ENCODE measurements at places on chromosomes 2 and 18. TPM values are rescaled to one million over a fixed set of nuclear protein-coding genes. Genes with fewer than 3 reads are reported as not detected.

DNA sequence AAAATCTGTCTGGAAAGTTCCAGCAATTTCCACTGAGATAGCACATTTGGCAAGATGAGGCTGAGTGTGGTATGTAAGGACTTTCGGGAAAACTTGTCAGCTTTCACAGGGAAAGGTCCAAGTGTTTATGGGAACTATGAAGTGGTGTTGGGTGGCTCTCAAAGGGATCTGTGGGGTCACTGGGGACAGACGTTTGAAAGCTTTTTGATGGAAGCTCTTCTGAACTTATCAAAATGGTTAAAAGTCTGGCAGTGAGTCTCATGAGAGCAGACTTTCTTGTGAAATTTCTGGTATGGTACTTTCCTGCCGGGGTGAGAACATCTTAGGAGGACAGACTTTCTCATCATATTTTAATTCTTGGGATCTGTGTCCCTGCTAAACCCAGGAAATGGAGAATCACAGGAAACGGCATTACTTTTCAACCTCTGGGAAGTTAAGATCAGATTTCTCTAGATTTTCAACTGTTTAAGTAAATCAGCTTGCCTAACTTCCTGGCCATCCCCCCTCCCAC is 546.3 kb upstream of the ZEB2 start:
- peak; percentile 46 for DNase-seq

- peak; percentile 17 for DNase-seq
These were observed 56.6 kb upstream of the CYP26B1 start for GRCh38 chr2:72204156-72204785.

GRCh38 chr2:183605440-183605839 is 481.2 kb downstream of the NUP35 start:
- DNase-seq = no peak

- no peak for DNase-seq
These were observed 51.9 kb downstream of the SLC14A2 start for GRCh38 chr18:45667056-45667736.

GRCh38 chr2:38552259-38552658 is 50.5 kb downstream of the HNRNPLL start:
- DNase-seq = no peak

DNA sequence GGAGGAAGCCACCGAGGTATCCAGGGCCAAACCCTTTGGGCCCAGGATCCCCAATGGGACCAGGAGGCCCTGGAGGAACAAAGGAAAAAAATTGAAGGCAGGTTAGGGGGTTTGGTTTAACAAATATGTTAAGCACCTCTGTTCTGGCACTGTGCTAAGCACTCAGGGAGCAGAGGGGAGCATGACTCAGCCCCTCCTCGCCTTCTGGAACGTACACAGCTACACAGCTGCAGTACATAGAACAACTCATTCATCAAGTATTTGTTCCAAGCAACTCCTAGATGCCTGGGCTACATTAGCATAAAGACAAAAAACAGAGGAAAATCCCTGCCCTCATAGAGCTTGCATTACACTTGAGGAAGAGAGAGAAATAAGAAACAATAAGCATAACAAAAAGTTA is 153.6 kb downstream of the COL4A4 start:
- DNase-seq = no peak

DNA sequence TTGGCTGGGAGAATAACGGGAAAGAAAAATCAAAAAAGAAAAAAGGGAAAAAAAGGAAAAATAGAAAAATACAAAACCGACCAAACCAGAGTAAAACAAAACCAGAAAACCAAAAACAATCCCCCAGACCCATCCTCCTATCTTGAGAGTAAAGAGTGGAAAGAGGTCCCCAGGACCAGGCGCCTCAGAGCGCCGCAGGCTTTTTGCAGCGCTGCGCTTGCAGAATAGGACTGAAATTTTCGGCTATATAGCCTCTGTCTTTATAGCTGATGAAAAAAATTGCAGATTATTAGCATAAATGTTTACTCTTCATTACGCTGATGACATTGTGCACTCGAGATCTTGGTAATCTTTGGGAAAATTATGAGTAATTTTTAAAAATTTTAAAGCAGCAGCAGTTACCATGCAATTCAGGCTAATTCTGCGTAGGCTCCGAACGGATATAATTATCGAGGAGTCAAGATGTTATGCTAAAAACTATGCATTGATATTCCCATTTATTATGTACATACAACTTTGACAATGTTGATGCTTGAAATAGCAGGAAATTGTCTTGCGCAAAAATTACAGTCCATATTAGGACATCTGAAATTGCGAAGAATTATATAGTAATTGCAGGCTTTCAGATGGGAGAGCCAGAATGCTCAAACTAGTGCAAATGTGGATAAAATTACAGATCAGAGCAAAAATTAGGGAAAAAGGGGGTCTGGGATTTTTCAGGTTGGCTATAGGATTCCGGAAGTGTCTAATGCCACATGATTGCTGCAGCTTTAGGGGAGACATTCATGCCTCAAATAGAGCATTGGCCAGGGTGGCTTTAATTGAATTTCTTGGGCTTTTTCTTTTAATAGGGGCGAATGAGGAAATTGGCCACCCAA is 8.3 kb downstream of the DLX1 start:
- no peak for DNase-seq

The FBXO36 gene
- polyA plus RNA-seq = 0.77 TPM

The MC2R gene
- not detected for polyA plus RNA-seq

The NR4A2 gene
- polyA plus RNA-seq = 22.7 TPM

The LYPD6B gene
- polyA plus RNA-seq = not detected

The APOB gene
- 3.6 TPM for polyA plus RNA-seq
